ENCODE measurements at places on chromosomes 2 and 18.

DNA sequence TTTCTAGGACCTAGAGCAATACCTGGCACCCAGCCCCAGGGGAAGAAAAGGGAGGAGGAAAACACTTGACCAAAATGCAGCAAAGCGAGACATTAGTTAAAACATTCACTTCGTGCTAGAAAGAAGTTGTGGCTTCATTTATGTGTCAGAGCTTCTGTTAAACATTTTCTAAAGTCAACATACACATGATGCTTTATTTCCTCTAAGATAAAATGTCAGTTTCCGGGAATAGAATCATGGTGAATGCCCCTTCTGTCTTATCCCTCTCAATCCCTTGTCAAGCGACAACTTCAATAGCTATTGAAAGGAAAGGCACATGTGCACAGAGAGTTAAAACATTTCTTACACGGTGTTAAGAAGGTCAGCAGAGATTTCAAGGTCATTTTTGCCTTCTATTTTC lies 404.6 kb upstream of the CWC22 start:
- no peak for DNase-seq

- DNase-seq, result peak; percentile 91
Measured at GRCh38 chr2:27078267-27079194, at the start of gene EMILIN1. Gene EMILIN1, plus strand, starts transcription at chr2:27078615. Its CDS starts 451 bp downstream, at chr2:27079066.

GRCh38 chr2:72198532-72199241 lies 51.0 kb upstream of the CYP26B1 start:
- DNase-seq, result no peak

DNA sequence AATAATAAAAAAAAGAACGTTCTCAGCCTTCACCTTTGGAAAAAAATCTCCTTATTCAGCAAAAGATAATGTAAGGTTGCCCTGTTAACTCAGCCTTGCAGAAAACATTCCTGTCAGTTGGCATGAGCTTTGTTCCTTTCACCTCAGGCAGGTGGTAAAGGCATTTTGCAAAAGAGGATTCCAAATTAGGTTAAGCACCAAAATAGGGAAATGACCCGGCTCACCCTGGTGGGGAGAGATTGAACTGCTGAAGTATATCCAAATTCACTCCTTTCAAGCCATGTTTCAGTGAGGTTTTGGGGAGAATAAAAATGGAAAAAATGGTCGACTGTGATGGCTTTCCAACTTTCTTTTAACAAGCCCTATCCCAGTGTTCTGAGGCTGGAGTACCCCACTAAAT lies 1988.8 kb upstream of the PIK3C3 start:
- no peak for DNase-seq

GRCh38 chr2:129798626-129799025 lies 180.8 kb upstream of the RAB6C start:
- no peak for DNase-seq

- DNase-seq, result no peak
Measured at GRCh38 chr2:181312515-181312927, 144.7 kb upstream of the ITGA4 start.

DNA sequence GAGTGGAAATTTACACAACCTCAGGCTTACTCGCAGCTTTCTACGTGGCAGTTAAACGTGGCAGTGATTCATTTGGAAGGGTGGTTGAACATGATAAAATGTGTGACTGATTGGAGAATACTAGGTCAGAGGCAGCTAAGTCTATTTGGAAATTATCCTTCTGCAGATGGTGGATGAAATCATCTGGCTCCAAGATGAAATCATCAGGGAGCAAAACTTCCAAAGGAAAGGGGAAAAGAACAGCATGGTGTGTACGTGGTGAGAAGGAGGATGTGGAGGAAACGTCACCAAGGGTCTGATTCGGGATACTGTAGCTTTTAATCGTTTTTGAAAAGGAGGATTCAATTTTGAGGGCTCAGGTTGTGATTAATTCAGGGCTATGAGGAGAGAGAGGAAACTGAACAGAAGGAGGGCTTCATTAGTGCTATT lies 47.9 kb downstream of the COL3A1 start:
- DNase-seq, result peak; percentile 56

DNA sequence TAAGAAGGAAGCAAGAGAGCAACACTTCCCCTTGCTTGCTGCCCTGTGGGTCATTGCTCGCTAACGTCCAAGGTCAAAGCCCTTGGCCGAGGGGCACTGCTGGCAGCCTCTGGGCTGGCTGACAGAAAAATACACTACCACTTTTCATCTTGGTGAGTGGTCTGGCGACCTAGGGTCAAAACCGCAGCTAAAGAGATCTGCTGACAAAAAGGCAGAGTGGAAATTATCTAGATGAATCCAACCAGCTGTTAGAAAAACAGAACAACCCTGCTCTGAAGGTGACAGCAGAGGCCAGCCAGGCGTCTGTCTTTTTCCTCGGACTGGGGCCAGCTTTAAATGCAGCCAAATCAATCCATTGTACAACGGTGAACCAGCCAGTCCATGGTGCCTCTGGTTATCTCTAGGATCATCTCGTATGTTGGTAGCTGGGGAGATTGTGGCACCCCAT lies 92.6 kb downstream of the CD8B2 start:
- no peak for DNase-seq

DNA sequence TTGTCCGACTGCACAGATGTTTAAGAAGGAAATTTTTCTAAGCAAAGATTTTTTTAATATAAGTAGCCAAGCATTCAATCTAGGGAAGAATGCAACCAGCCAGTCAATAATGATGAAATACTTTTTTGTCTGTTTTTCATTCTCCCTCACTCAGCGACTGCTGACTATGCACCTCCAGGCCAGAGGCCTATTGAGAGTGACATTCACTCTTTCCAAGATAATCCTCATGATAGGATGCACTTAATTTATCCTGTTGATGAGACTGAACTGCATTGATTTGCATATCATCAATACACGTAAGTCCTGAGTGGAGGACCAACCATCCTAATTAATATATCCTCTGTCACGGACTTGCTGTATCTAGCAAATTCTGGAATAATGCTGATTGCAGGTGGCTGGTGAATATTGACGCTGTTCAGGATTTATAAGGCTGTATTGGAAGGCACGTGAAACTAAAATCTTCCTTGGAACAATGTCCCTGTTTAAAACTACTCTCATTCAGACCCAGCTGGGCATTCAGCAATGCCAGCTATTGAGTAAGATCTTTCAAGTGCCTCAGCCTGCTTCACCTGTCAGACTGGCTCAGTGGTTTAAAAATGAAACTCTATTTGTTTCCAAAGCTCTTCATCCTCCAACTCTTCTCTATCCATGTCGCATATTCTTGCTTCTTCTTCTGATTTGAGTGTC lies 142.2 kb downstream of the MAP2 start:
- DNase-seq, result no peak

DNA sequence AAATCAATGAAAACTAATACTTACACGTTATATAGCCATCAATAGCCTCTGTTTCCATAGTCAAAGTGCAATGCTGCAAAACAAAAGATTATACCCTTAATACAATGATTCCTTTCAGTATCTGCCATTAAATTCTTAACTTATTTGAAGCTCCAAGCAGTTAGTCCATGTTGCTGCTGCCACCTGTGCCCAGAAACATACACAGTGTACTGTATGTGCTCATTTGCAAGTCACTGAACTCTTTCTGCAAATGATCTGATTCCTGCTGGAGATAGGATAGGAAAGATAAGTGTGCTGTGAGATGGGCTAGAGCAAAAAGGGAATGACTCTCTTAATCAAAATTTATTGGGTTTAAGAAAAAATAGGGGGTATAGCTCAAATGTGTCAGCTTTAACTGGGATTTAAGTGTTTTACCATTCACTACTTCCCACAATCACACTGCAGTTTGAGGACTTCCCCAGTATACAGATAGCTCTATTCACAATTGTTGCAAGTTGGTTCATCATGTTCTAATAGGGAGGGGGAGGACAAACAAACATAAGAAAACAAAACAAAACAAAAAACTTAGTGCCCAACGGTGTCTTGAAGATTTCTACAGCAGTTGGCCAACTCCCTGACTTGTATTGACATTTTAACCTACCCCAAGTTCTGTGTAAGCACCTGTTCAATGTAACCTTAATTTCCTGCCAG lies 2.7 kb downstream of the IKZF2 start:
- no peak for DNase-seq

Measured in amniotic stem cell (primary cell).